ENCODE measurements at places on chromosomes 12 and 14.

DNA sequence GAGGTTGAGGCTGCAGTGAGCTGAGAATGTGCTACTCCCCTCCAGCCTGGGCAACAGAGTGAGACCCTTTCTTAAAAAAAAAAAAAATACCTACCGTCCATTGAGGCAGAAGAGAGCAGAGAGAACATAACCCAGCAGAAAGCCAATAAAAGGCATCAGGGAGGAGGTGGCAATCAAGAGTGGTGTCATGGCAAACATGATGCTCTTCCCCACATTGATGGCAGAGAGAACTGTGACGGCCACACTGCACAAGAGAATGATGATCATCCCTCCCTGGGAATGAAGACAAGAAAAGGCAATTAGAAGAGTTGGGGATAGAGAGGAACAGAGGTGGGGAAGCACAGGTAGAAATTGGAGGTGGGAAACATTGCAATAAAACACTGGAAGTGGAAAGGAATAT is 12.1 kb downstream of the SRSF5 start:
- DNase-seq, result no peak

GRCh38 chr14:74514471-74514941 is 20.9 kb downstream of the ISCA2 start:
- DNase-seq, result no peak

DNA sequence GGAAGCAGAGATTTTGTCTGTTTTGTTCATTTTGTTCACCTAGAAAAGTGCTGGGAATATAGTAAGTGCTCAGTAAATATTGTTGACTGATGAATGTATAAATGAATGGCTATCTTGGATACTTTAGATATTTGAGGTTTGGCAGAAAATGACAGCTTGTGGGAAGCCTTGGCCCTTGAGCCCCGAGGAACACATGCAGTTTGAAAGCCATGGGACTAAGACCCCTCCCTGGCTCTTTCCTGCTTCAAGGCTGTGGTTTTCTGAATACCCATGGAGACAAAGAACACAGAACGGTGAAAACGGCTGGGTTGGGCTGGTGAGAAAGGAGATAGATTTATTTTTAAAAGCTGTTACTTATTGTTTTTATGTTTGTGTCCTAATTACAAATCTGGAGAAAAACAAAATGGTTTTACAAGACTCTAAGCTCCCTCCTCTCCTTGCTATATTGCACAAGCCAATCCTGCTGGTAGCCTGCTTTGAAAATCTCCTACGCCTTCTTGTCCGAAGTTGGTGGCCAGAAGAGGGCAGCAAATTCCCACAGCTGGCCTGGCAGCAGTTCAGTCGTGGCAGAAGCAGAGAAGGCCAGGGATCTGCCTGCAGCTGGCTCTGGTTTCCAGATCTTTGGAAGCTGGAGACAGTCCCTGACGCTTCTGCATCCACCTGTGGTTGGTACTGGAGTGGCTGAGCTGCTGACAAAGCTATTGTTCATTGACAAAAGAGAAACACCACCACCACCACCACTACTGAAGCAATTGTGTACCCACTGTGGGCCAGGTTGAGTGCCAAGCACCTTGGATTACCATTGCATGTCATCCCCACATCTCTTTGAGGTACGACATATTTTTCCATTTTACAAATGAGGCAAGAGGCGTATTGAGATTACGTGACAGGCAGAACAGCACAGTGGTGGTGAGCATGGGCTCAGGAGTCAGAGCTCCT is 5.2 kb upstream of the KRT85 start:
- DNase-seq, result peak; percentile 80

GRCh38 chr14:77007183-77007974 is 21.1 kb downstream of the IRF2BPL start:
- DNase-seq, result peak; percentile 51

- no peak for DNase-seq
These were observed 88.3 kb upstream of the MED13L start for GRCh38 chr12:116365606-116366455.

GRCh38 chr14:34259996-34260395 is 202.0 kb downstream of the SPTSSA start:
- no peak for DNase-seq

DNA sequence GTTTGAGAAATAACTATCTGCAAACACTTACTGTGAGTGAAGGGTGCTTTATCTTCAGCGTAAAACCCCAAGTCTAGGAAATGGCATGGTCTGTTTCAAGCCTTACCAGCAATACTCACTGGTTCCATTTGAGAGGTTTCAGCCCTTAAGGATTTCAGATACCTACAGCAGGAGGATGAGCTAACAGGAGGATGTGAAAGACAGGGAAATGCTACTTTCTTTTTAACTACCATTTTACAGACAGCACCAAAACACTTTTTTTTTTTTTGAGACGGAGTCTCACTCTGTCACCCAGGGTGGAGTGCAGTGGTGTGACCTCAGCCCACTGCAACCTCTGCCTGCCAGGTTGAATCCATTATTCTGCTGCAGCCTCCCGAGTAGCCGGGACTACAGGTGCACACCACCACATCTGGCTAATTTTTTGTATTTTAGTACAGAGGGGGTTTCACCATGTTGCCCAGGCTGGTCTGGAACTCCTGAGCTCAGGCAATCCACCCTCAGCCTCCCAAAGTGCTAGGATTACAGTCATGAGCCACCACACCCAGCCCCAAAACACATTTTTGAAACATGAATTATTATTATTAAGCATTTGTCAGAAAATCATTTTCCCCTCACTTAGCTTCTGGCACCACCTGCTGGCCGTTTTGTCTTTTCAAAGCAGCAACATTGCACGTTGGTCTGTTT is 4.6 kb downstream of the MTRFR start:
- DNase-seq, result peak; percentile 72

- no peak for DNase-seq
These were observed 2.6 kb downstream of the IFFO1 start for GRCh38 chr12:6553051-6553868.

DNA sequence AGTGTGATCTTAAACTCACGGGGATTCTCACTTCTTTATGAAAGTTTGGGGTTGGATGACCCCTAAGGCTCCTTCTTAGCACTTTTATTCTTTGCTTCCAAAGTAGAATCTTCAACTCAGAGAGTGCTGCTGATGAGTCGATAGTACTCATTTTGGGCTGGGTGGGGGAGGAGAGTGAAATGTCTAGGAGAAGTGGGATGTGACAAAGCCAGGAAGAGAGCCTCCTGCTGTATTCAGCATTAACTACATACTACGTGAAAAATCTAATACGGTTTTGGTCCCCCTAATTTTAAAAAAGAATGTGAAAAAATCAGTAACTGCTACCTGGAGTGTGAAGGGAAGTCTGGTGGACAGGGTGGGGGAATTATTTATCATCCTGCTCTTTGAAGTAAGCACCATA is 148.3 kb downstream of the SAMD4A start:
- no peak for DNase-seq

GRCh38 chr14:101899263-101899662 is 65.1 kb upstream of the DYNC1H1 start:
- no peak for DNase-seq

DNA sequence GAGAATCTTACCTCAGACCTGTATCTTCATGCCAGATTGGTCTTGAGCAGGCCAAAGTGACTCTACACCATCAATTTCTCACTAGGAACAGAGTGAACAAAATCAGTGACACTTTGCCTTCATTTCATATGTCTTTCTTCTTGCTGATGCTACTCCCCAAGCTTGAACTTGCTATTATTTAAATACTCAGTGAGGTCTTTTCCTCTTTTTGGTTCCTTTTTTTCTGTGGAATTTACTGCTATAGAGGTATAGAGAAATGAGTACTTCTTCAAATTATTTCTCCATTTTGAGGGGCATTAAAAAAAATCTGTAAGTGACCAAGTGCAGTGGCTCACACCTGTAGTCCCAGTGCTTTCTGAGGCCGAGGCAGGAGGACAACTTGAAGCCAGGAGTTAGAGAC is at the start of gene GPR33:
TSS of gene GPR33 (minus strand) at position 154 of the 400 bp plus-strand sequence. CDS start 4,074 bp downstream, outside the sequence.
- DNase-seq, result no peak

GRCh38 chr12:104827587-104827986 is 130.5 kb downstream of the SLC41A2 start:
- DNase-seq, result no peak

DNA sequence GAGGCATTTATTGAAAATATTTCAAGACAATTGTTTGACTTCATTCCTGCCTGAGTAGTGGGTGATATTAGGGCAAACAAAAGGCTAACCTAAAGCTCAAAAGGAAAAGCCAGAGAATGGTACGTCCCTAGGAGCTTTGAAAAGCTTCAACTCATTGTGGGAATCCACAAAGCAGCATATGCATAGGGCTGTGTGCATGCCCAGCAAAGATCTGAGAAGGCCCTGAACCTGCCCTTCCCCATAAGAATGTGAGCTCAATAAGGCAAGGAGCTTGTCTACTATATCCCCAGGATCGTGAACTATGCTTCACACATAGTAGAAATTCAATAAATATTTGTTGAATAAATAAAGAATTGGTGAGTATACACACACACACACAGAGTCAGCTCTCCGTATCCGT is 19.1 kb upstream of the RAD52 start:
- no peak for DNase-seq

- DNase-seq, result no peak
These were observed 374.9 kb downstream of the PDZRN4 start for GRCh38 chr12:41563051-41563450.

Data from HT-29 (cell line).